ENCODE measurements at places on chromosomes 3 and 15.

GRCh38 chr3:123071146-123071545 lies 4.3 kb downstream of the PDIA5 start:
- DNase-seq = no peak

- no peak for DNase-seq
These were observed 32.3 kb downstream of the ALDH1L1 start for GRCh38 chr3:126147932-126148683.

DNA sequence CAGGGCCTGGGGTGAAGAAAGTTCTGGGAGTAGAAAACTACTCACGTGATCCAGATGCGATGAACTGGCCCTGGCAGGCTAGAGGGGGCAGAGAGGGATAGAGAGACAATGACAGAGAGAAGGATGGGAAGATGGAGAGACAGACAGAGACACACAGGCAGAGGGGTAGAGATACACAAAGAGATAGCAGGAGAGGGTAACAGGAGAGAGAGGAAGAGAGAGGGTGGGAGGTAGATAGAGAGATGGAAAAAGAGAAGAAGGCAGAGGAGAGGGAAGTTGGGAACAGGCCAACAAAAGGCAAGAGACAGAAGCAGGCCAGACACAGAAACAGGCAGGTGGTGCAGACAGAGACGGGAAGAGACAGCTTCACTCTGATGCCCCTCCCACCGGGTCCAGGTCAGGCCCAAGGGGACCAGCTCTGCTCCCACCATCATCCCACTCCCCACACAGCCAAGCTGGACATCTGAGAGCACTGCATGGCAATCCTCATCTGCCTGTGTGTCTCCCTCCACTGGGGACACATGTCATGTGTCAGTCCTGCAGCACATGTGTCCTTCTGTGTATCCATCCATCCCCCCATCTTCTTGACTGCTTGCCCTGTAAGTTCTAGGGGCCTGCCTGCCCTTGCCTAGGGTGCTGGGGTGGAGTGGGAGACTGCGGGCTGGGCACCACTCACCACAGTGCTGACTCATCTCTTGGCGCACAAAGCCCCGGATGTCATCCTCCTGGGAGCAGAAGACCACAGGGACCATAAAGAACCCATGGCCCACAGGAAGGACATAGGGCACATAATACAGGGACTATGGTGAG lies 2.2 kb upstream of the UCN2 start:
- DNase-seq = no peak

GRCh38 chr3:132055872-132056271 lies 21.1 kb upstream of the CPNE4 start:
- DNase-seq = no peak

DNA sequence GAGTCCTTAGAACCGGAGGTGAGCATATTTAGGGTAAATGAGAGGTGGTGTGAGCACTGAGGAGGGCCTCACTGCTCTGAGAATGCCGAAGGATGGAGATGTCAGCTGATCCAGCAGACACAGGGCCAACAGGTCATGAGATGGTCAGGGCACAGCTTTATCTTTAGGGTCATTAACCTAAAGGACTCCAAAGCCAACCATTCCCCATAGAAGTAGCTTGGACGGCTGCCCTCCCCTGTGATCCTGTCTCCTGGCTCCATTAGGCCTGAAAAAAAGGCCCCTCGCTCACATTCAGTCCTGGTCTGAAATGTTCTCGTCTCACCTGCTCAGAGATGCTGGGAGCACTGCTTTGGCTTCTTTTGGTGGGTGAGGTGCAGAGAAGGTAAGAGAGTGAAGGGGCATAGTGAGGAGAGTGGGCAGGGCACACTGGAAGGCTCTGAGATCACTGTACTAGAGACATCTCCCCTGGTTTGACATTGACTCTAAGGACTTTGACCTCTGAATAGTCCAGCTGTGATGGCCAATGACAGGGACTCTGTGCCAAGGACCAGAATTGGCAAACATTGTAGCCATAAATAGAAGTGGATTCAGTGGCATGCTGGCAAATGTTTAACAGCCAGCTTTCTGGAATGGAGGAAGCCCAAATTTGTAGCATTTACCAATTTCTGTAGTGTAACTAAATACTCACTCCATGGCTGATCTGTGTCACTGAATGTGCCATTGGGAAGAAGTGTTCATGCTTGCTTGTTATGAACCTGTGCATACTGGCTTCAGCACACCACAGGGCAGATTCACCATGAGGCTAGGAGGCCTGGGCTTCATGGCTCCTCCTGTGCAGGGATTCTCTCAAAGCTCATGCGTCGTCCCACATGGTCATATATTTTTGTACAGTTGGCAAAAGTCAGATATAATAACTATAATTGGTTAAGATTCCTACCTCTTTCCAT lies 76.2 kb upstream of the MRPS22 start:
- DNase-seq = no peak

DNA sequence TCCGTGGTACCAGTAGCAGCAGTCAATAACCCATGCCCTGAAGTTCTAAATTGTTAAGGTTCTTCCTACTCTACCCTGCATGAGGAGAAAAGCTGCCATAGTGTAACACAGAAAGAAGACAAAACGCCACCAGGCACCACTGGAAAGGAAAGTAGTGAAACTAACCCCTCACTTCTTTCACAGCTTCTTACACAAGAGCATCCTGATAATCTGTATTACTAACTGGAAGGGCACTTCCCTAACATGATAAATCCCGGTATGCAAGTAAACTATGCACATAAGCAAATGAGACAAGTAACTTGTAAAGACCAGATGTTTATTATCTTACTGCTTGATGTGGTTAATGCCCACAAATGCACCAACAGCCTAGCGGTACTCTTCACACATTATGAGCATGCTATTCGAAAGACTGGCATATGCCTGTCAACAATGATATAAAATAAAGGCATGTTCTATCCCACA lies 141.3 kb downstream of the ADAM10 start:
- no peak for DNase-seq

GRCh38 chr15:59817834-59818233 lies 128.7 kb upstream of the BNIP2 start:
- DNase-seq = no peak
